AG08396 (cell line): ENCODE measurements at places on chromosomes 5 and 9.

GRCh38 chr9:31336386-31336785 is 1048.1 kb upstream of the ACO1 start:
- no peak for DNase-seq

DNA sequence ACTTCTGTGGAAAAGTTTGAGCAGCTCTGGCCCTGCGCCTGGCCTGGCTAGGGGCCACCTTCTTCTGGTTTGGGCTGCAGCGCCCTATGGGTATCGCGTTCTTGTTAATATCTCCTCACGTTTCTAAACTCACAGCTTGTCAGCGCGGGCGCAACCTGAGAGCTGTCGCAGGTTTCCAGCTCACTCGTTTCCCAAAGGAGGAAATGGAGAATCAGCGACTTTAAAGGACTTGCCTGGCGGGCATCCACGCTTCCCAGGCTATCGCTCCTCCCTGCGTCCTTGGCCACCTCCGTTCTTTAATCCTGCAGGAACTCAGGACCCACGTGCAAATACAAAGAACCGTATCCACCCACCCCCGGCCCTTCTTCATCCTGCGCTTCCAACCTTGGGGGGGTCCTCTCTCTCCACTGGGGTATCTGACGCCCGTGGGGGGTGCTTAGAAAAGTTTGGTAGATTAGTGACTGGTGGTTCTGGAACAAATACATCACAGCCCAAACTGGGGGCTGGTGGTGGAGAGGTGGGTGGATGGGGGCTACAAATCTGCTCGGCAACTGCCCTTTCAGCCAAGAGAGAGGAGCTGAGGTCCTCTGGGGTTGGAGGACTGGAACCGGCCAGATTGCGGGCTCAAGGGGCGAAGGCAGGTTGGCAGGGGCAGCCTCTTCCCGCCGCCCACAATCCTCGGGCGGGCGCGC is 578 bp upstream of the PSAT1 start:
- DNase-seq = peak; percentile 46

GRCh38 chr5:68749631-68750030 is 344.2 kb upstream of the SLC30A5 start:
- DNase-seq = no peak

DNA sequence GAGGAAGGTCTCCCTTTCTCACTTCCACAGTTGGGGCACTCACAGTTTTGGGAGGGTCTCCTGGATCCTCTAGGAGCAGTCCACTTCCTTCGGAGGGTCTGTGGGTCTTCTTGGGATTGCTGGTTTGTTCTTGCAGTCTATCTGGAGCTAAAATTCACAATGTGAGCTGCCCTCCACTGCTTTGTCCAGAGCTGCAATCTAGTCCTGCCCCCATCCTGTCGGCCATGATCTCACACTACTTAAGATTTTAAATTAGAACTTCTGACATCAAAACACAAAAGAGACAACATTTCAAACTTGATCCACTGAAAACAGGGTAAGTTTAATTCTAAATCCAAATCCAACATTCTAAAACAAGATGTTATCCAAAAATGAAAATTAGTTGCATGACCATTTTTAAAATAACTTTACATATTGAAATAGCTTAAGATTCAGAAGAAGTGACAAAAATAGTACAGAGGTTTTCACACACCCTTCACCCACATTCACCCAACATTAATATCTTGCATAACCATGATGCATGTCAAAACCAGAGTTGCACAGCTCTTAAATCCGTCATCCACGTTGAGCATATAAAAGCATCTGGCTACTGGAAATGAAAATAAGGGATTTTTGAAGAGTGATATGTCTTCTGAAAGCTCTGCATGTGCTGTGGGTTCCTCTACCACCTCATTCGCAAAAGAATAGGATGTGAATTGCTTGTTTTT is 113.7 kb upstream of the EPB41L4A start:
- no peak for DNase-seq

DNA sequence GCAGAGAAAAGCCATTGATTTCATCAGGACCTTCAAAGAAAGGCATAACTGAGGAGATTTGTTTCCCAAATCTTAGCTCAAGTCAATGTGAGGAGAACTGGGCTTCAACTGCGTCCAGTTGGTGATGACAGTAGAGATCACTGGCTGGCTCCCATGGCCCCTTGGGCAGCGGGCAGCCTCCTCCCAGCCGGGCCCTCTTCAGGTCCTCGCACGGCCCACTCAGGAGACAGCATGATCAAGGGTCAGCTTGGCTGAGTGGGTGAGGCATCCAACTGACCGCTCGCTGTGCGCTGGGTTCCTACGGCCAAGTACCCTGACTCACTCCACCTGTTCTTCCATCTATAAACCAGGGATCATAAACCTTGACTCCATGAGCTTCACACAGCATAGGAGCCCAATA is 274.0 kb downstream of the NSG2 start:
- no peak for DNase-seq

- DNase-seq = peak; percentile 97
Observed at GRCh38 chr9:130680836-130681768, 12.5 kb upstream of the EXOSC2 start.

GRCh38 chr9:133637451-133638055 is 1.4 kb downstream of the DBH start:
- DNase-seq = no peak

DNA sequence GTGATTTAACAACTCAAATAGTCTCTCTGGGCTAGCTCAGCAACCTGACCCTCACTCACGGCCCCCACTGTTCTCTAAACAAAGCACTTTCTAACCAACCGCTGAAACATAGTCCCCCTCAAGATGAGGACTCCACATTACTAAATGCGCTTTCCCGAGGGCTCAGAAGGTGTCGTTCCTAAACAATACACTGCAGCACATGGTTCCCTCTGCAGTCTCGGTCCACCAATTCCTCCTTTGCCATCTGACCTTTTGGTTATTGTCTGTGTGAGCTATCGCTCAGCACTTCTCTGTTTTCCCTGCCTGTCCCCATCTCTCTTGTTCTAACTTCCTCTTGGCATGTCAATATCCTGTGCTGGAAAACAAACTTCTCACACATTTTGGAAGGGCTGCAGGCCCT is 7.2 kb downstream of the EPB41L4A start:
- DNase-seq = no peak

- peak; percentile 85 for DNase-seq
Observed at GRCh38 chr9:88991066-88992034, at the start of gene S1PR3. Gene S1PR3 (plus strand): TSS chr9:88991468. CDS start chr9:89001201, 9,733 bp downstream.

- DNase-seq = no peak
Observed at GRCh38 chr9:85258236-85258635, 483.5 kb downstream of the AGTPBP1 start.

DNA sequence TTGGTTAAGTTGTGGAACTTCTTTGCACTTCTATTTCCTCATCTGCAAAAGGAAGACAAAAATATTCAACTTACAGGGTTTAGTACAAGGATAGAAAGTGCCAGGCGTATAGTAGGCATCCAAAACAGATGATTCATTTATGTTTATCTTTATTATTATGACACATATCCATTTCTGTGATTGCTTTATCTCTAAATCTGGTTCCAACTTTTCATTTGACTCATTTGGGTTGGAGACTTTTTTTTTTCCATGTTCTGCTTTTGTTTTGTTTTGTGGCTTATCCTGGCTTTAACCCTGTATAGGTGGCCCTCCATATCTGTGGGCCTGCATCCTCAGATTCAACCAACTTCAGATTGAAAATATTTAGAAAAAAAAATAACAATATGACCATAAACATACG is 186.7 kb upstream of the SLC24A2 start:
- no peak for DNase-seq

GRCh38 chr5:83687124-83687619 is 33.5 kb downstream of the HAPLN1 start:
- DNase-seq = no peak

DNA sequence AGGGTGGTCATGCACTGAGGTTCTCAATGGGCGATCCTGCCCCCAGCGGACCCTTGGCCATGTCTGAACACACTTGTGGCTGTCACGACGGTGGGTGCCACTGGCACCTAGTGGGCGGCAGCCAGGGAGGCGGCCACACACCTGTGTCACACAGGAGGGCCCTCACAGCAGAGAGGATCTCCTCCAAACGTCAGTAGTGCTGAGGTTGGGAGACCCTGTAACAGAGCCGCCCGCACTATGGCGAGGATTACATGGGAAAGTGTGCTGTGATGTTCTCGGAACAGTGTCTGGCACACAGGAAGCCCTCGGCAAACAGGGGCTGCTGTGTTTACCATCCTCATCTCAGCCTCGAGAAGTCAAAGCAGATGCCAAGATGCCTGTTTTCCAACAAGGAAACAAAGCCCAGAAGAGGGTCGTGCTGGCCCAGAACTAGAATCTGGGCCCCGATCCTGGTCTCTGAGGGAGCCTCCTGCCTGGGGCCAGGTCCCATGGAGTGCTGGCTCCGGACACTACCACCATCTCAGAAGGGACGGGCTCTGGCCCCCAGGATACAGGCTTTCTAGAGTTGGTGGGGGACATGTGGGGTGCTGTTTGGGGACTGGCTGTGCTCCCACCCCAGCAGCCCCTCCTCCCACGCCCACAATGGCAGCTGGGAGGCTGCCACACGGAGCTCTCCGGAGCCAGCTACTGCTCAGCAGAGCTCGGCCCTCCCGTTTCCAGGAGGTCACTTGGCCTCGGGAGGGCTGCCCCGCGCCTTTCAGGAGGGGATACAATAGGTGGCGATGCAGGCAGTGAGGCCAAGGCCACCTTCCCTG is 48.2 kb downstream of the DBH start:
- no peak for DNase-seq

DNA sequence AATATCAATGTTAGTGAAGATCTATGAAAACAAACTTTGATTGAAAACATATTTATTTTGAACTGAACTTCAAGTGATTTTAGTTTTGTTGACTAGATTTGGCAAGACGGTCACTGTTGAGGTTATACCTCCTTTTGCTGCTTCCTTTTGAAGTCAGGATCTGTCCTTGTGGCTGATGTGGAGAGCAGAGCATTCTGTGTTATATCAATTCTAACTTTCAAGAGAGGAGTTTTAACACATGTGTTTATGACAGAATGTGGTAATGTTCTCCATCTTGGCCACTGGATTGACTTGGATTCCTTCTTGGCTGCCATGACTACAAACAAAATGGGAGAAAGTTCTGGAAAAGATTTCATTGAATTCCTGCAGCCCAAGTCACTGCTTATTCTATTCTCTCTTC is 104.0 kb upstream of the ACTBL2 start:
- no peak for DNase-seq

GRCh38 chr9:14179449-14179848 is 134.5 kb downstream of the NFIB start:
- DNase-seq = no peak

DNA sequence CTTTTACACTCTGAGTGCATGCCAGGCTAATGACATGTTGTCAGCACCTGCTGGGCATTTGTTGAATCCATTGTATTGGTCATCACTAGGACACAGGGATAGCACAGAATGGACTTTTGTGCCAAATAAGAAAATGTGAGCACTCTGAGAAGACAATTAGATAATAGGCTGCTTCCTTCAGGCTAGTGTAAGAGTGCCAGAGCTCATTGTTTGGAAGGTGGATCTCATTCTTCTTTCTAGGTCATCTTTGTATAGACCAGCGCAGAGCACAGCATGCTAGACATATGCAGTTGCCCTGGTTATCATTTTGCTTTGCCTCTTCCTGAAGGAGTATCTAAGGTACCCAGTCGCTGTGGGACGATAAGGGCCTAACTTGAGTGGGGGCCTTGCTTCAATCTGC is 493.4 kb upstream of the COX7C start:
- no peak for DNase-seq

- no peak for DNase-seq
Observed at GRCh38 chr9:23824830-23825591, 1.0 kb downstream of the ELAVL2 start.

- DNase-seq = no peak
Observed at GRCh38 chr5:16656561-16657191, 39.9 kb upstream of the RETREG1 start.

DNA sequence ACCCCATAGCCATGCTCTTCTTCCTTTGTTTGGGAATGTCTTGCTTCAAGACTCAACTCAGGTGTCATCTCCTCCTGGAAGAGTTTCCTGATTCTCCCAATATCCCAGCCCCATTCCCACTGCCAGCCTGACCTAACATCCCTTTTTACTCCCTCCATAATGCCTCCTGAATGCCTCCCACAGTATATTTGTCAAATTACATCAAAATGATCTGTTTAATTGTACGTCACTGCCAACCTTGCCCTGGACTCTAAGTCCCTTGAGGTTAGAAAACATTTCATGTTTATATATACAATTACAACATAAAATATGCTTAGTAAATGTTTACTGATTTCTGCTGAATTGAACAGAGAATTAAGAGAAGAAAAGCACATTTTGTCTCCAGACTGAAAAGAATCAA is 301.6 kb upstream of the PDE4D start:
- DNase-seq = no peak

DNA sequence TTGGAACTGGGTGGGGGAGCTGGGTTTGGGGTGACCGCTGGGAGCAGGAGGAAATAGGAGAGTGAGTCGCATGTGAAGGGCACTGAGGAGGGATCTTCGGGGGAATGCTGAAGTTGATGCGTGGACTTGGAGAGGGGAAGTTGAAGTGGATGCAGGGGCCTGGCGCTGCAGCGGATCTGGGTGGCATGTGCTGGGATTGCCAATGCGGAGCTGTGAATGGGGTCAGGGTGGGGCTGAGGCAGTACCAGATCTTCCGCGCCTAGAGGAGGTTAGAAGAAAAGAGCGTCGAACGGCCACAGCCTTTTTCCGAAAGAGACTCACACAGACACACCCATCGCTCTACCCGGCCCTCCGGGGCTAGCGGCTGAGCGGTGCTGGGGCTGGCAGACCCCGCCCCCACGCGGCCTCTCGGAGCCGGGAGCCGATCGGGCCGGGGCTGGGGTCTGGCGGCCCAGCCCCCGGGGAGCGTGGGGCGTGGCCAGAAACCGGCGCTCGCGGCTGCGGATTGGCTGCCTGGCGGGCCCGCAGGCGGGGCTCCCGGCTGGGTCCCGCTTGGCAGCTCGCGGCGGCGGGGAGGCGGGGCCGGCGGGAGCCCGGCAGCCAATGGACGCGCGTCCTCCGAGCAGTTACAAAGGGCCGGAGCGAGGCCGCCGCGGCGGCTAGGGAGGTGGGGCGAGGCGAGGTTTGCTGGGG is at the start of gene TGFBR1:
Gene TGFBR1 (plus strand): TSS at position 655 of the 693 bp plus-strand sequence. CDS start 93 bp downstream, outside the sequence.
- DNase-seq = peak; percentile 99

GRCh38 chr5:9516591-9516990 is 29.3 kb downstream of the SEMA5A start:
- no peak for DNase-seq

DNA sequence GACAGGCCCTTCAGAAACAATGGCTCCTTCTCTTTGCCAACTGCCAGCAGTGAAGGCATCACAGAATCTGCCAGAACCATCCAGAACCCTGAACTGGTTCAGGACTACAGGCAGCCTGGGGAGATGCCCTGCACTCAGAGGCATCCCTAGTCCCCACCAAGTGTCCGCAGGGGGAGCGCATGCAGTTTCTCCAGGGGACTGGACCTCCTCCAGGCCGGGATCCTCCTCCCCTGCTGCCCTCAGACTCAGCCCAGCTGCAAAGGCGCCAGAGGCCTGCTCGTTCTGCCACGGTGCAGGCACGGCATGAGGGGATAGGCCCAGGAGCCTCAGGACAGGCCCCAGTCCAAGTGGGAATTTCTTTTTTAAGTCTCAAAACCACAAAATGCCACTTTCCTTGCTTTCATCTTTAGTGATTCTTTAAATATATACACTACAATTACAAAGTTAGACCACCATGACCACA is 72.0 kb downstream of the SEMA4D start:
- no peak for DNase-seq
